ENCODE measurements at places on chromosomes 16 and 17. TPM values are rescaled to one million over a fixed set of nuclear protein-coding genes. Genes with fewer than 3 reads are reported as not detected.

GRCh38 chr16:61836804-61837393 is 199.3 kb downstream of the CDH8 start:
- no peak for DNase-seq

GRCh38 chr17:6683081-6683684 is 30.0 kb downstream of the SLC13A5 start:
- DNase-seq = no peak

GRCh38 chr16:68469796-68470460 is 21.6 kb upstream of the SMPD3 start:
- no peak for DNase-seq

DNA sequence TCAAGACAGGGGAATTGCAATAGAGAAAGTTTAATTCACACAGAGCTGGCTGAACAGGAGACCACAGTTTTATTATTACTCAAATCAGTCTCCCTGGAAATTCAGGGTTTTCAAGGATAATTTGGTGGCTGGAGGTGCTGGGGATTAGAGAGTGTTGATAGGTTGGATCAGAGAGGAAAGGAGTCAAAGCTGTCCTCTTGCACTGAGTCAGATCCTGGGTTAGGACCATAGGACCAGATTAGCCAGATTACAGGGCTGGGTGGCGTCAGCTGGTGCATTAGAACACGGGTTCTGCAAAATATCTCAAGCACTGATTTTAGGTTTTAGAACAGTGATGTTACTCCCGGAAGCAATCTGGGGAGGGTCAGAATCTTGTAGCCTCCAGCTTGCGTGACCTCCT is 1.8 kb upstream of the NSMCE1 start:
- no peak for DNase-seq

GRCh38 chr17:16888413-16889087 is 83.4 kb downstream of the TNFRSF13B start:
- DNase-seq = no peak

Gene AIPL1
- not detected for total RNA-seq

Gene TBC1D3E
- not detected for total RNA-seq

Gene STAC2
- not detected for total RNA-seq

Gene HES7
- total RNA-seq = not detected

Gene GRIN2A
- 0.87 TPM for total RNA-seq

Gene HCRT
- total RNA-seq = not detected

Gene SERPINF2
- total RNA-seq = 0.87 TPM
